ENCODE measurements at places on chromosomes 4 and X.
A peak's percentile ranks its signal among the peaks of the same experiment; 100 is the strongest.

GRCh38 chr4:56731857-56732256 lies 50.8 kb upstream of the HOPX start:
- DNase-seq, result no peak

- DNase-seq, result no peak
Observed at GRCh38 chr4:153198719-153199118, 5.5 kb upstream of the TRIM2 start.

- DNase-seq, result no peak
Observed at GRCh38 chr4:185276036-185276435, 66.6 kb downstream of the SNX25 start.

DNA sequence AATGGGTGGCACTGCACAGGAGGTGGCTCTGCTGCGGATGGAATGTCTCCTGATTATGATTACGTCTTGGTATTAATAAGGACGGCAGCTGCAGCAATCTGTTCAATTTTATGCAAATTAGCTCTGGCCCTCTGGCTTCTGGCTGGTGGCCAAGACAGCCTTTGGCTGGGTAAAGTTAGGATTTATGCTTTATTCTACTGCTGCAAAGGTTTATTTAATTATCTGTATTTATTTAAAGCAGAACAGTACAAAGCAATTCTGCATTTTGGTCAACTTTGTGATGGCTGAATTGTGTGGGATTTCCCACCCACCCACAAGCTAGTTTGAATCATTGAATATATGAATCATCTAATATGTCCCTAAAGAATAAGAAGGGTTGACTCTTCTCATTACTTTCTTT lies 745.6 kb upstream of the FAM241A start:
- DNase-seq, result no peak

GRCh38 chr4:81651243-81651899 lies 179.7 kb upstream of the RASGEF1B start:
- no peak for DNase-seq

- no peak for DNase-seq
Observed at GRCh38 chrX:74117962-74118902, 185.7 kb upstream of the ZCCHC13 start.

DNA sequence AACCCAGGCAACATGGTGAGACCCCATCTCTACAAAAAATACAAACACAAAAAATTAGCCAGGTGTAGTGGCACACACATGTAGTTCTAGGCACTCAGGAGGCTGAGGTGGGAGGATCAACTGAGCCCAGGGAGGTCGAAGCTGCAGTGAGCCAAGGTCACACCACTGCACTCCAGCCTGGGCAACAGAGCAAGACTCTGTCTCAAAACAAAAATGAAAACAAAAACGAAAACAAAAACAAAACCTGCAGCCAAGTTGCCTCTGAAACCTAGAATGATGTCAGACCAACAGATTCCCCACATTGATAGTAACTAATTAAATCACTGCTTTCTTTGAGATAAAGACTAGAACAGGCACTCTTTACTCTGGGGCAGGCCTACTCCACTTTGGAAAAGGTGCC lies 104.5 kb downstream of the AMELX start:
- no peak for DNase-seq

DNA sequence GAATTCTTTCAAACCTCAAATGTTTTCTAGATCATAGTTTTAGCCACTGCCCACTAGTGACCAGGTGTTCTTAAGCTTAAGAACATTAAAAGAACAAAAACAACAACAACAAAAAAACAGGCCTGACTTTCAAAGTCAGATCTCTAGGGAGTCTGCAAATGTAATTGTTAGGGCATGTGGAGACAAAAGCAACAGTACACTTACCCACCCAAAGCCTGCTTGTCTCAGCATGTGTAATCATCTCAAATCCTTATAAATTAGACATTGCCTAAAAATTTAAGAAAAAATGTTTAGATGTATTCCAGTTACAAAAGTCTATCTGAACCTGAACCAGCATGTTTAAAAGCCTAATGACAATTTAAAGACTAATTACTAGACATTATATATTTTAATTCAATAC lies 79.9 kb downstream of the SLC7A11 start:
- no peak for DNase-seq

- no peak for DNase-seq
Observed at GRCh38 chrX:16039834-16040233, 83.5 kb upstream of the GRPR start.

DNA sequence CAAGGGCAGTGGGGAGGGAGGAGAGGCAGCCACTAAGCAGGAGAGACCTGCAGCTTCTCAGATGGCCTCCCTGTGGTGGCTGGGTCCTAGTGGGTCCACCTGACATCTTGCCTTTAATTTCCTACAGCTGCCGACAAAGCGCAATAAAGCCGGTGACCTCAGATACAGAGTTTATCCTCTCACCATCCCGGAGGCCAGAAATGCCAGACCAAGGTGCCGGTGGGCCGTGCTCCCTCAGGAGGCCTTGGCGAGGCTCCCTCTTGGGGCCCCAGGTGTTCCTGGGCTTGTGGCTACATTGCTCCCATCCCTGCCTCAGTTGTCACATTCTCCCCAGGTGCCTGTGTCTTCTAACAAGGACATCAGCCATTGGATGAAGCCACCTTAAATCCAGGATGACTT lies 103.0 kb downstream of the ADRA2C start:
- no peak for DNase-seq

DNA sequence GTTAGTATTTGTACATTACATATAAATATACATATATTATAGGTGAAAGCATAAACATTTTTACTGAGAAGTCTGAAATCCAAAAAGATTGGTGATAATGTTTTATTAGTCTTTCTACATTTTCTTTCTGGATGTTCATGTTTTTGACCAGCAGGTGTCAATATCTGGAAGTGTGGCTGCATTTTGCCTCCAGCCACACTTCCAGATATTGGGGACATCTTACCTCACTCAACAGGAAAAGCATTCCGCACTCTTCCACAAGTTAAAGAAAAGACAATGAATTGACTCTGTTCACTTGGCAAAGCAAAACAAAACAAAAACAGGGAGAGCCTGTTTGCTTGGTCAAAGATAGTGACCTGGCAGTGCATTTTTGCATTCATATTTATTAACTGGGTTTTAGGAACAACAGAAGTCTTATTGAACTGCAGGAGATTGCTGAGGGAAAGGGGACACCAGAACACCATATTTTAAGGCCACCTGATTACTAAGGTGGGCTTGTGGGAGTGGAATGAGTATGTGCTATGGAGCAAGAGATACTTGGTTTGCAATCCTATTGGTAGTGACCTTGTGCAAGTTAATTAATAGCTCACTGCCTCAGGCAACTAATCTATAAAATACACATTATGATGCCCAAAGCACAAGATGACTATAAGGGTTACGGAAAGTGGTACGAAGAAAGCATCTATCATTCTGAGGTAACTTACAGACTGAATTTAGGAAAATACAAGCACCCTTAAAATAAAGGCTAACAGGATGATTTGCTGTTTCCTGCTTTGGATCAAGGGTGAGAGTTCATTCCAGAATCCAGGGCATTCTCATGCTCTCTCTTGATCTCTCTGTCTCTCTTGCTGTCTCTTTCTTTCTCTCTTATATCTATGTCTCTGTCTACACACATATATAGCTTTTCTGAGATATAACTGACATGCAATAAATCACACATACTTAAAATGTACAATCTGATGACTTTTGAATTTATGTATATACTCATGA lies 389.9 kb upstream of the EMCN start:
- no peak for DNase-seq

DNA sequence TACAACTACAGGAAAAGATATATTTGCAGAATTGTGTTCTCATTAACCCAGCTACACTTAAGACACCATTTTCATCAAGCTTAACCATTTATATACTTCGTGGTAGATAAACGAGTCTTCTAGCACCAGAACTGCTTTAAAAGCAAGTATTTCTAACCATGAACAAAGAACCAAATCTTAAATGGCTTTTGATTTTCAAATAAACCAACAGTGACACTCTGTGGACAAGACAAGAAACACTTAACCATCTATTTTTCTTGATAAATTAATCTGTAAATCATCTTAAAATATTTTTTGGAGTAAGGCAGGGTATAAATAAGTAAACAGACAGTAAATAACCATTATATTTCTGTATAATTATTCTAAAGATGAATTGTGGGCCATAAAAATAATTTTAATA lies 10.2 kb downstream of the BEND2 start:
- peak; percentile 17 for DNase-seq

DNA sequence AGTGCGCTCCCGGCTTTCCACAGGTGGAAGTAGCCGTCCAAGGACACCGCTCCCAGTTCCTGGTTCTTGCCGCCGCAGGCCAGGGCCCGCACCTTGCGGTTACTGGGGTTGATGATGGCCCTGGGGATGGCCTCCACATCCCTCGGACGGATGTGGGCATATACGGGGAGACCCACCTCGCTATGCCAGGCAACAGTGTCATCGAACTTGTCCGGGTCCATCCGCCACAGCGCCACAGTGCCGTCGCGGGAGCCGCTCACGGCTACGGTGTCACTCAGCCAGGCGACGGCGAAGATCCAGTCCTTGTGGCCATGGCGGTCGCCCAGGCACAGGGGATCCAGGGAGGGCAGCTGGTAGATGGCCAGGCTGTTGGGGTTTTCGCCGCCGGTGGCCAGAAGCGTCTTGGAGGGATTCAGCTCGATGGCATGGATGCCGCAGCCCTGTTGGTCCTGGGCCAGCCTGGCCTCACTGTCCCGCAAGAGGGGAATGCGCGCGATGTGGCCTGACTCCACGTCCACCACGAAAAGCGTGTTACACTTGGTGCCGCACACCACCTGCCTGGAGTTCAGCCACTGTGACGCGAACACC lies 795 bp downstream of the DCAF12L1 start:
- DNase-seq, result no peak

GRCh38 chr4:22573198-22573597 lies 57.3 kb upstream of the ADGRA3 start:
- peak; percentile 21 for DNase-seq

- DNase-seq, result no peak
Observed at GRCh38 chr4:86159216-86159615, 200.6 kb downstream of the MAPK10 start.

- peak; percentile 6 for DNase-seq
Observed at GRCh38 chr4:9898596-9899305, 117.3 kb downstream of the DRD5 start.

DNA sequence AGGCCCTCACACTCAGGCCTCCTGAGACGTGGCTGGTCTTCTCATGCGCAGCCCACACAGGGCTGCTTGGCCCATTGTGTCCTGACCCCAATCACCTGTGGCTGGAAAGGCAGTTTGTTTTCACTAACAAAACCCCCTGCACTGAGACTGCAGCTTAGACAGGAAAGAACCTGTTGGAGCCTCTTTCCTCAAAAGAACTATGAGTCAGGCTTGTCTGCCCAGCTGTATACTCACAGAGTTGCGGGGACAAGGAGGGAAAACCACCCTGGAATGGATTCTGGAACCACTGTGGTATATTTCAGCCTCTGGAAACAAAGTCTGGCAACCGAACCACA lies 5.2 kb upstream of the TMEM156 start:
- no peak for DNase-seq

GRCh38 chrX:39175418-39176057 lies 374.3 kb downstream of the MID1IP1 start:
- no peak for DNase-seq

GRCh38 chr4:120540625-120541024 lies 381.9 kb downstream of the PRDM5 start:
- DNase-seq, result no peak

DNA sequence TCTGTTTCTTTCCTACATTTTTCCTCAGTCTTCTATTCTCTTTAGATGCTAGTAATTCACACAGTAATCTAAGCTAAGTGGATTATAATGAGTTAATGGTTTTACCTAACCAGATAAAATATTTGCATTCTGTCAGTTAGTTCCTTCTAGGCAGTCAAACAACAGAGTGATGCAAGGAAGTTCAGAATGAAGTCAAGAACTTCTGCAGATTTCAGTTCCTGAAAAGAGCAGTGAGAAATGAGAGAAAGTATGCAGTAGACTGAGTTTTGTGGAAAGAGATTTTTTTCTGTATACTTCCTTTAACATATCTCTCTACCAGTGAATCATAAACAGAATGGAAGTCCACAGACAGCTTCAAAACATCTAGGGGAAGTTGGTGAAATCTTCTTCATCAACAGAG lies 774.0 kb upstream of the POU3F4 start:
- DNase-seq, result no peak

GRCh38 chrX:136025091-136025490 lies 39.9 kb downstream of the SLC9A6 start:
- DNase-seq, result no peak

GRCh38 chrX:150038986-150039599 lies 100.8 kb upstream of the EOLA2 start:
- no peak for DNase-seq

- no peak for DNase-seq
Observed at GRCh38 chr4:86910820-86911684, 18.8 kb upstream of the C4orf36 start.

DNA sequence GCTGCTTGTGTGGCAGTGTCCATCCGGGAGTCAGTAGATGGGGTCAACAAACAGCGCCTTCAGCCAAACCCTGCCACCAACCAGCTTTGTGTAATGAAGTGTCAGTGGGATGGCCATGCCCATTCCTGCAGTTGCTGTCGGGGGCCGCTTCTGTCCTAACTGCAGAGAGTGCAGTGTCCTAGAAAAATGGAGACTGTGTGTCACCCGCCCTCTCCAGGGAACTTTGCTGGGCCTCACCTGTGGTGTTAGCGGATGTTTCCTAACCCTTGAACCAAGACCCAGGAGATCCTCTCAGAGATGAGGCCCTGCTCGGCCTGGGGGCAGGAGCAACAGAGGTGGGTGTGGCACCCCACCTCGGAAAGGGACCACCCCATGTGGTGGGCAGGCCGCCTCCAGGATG lies 35.3 kb upstream of the HGFAC start:
- no peak for DNase-seq

DNA sequence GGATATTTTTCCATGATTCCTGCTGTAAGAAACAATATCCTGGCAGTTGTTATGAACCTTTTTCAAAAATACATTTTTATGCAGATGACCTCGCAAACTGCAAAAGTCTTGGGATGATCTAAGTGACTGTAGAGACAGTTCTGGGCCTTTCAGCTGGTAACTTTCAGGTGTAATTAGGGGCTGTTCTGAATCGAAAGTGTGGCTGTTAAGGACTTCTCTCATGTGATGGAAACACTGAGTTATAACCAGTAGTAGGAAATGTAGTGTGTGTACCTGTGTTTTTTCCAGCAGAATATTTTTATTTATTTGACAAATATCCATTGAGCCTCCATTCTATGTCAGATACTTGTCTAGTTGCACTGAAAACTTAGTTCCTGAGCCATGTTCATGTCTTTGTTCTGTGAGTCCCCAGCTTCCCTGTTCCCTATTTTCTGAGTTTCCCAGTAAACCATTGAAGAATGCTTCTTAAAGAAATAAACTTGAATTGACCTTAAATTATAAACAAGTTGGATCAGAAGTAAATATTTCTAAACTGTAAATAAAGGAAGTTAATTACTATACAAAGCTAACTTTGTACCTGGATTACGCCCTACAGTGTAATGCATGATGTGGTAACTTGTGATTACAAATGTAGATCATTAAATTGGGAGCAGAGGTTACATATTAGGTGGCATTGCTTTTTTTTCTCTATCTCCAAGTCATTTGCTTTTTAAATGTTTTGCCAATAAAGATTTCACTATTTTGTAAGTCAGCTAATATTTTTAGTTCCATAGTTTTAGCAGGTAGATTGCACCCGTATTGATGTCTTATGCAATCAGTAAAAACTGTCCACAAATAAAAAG lies 33.7 kb upstream of the HPGD start:
- no peak for DNase-seq

- DNase-seq, result no peak
Observed at GRCh38 chr4:63211776-63212479, 1197.3 kb downstream of the TECRL start.
